ENCODE measurements at places on chromosomes 3 and 15. TPM values are rescaled to one million over a fixed set of nuclear protein-coding genes. Genes with fewer than 3 reads are reported as not detected.

Gene PLCB2
- 61.9 TPM for total RNA-seq

Gene SSUH2
- not detected for total RNA-seq

Gene ACP3
- total RNA-seq = not detected

Gene SLC33A1
- total RNA-seq = 24.9 TPM

Gene CORO2B
- total RNA-seq = not detected

Gene CD47
- 206 TPM for total RNA-seq

Gene NMNAT3
- not detected for total RNA-seq

Gene GABRR3
- total RNA-seq = not detected

Gene STXBP5L
- 0.03 TPM for total RNA-seq

GRCh38 chr3:195238586-195239118, 32.3 kb downstream of the XXYLT1 start:
- peak; percentile 21 for DNase-seq

- peak; percentile 77 for DNase-seq
These were observed 103.9 kb downstream of the FBN1 start for GRCh38 chr15:48541341-48542278.

DNA sequence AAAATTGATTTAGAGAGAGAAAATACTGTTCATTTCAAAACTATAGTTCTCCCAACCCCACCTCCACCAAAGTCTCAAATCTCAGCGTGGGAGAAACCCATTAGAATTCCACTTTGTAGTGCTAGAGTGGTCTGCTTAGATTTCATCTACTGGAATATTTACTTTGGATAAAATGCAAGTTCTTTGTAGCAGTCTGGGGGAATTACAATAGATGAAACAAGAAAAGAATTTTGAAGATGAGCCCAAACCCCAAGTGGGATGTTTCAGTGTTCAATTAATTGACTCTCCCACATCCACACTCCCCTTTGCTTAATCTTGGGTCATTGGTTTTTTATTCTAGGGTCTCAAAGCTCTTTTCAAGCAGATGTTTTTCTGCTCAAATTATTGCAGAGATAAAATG, 97.8 kb downstream of the RPL22L1 start:
- no peak for DNase-seq

DNA sequence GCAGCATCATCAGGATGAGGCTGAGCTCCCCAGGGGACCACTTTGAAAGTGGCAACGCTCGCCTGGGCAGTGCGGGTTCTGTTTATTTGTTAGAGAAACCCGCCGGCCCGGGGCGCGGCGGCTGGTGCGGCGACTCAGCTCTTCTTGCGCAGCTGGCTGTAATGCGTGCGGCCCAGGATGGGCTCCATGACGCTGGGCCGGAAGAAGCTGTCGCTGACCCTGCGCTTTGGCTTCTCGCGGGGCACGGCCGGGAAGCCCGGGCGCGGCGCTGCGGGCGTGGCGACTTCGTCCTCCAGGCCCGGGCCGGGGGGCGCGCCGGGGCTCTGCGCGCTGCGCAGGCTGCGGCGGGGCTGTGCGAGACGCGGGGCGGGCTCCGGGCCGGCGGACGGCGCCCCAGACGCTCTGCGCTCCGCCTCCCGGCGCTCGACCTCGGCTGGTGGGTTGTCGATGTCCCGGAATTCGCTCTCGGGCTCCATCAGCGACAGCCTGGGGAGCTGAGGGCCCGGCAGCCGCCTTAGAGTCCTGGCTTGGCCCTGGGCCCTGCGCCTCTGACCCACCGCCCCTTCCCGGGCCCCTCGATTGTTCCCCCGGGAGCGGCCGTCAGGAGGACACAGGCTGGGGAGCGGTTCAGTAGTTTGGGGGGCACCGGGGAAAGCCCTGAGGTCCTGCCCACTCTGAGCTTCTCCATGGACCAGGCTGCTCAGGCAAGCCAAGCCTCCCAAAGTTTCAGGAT, 10.3 kb upstream of the KIF7 start:
- no peak for DNase-seq

DNA sequence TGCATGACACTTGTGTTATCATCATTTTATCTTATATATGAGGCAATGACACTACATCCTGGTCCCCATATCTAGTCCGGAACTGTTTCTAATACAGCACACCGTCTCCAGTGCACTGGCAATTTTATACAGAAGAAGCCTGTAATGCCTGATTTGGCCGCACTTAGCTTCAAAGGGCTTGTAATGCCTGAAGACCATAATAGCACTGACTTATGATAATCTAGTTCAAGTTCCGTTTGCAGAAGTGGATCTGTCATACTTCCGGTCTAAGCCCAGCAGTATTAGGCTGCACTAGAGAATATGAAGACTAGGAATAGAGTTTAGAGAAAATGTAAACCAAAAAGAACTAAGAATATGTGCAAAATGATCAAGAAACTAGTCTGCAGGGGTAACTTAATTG, 1.3 kb downstream of the BNIP2 start:
- peak; percentile 27 for DNase-seq

GRCh38 chr3:100540791-100541334, 48.4 kb downstream of the TMEM45A start:
- no peak for DNase-seq

- DNase-seq = no peak
These were observed 7.7 kb downstream of the CRABP1 start for GRCh38 chr15:78347586-78348543.

GRCh38 chr3:25292036-25292435, 136.0 kb upstream of the RARB start:
- no peak for DNase-seq

- DNase-seq = no peak
These were observed 38.8 kb downstream of the FAM240A start for GRCh38 chr3:46651084-46651483.

- DNase-seq = no peak
These were observed 2.8 kb downstream of the CAV3 start for GRCh38 chr3:8736436-8736835.

- DNase-seq = no peak
These were observed 323.4 kb downstream of the MECOM start for GRCh38 chr3:169340065-169340464.

- DNase-seq = no peak
These were observed 62.4 kb downstream of the C3orf80 start for GRCh38 chr3:160287666-160288065.

DNA sequence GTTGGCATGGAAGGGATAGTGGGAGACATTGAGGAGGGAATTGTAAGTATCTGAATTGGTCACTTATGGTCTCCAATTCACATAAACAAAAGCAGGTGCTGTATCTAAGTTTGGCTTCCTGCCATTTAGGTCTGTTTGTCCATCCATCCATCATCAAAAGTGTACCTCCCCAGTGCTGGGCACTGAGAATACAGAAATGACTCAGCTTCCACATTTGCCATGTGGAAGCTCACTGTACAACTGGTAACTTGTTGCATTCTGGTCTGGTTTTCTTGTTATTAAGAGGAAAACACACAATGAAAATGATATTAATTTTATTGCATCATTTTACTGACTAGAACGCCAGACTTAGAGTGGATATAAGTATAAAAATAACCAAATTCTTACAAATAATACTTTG, 30.9 kb upstream of the MUC13 start:
- no peak for DNase-seq

GRCh38 chr3:48983096-48983495, 6.9 kb upstream of the P4HTM start:
- DNase-seq = no peak

GRCh38 chr3:190449801-190450200, at the start of gene TMEM207:
TSS of gene TMEM207 (minus strand) at chr3:190449901. CDS start at chr3:190449809, 92 bp downstream.
- no peak for DNase-seq

DNA sequence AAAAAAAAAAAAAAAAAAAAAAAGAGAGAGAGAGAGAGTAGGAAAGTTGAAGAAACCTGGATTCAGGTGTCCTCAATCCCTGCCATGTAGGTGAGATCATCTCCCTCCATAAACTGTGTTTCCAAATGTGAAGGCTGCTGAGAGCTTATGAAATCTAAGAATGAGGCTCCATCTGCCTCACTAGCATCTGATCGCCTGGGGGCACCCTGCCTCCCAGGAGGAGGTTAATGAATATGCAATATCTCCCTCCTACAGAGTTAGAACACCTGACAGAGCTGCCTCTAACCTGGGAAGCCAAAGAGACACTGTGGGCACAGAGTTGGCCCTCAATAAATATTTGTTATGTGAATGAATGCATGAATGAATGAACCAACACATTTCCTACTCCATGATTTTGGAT, 23.8 kb upstream of the ZNF148 start:
- DNase-seq = no peak

DNA sequence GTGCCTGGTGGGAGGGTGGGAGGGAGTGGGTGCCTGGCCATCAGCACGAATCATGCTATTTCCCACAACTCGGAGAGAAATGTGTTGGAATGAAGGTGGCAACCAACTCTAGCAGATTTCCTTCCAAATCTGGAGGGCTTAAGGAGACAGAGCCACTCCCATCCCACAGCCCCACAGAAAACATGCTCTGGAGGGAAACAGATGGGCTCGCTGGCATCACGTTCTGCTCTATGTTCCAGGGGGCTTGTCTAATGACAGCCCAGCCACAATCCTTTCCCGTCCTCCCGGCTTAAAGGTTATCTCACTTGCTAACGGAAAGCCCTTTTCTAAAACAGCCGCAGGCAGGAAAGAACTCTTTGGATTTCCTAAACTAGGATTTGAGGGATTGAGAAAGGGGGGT, 65.3 kb downstream of the ADAMTS17 start:
- DNase-seq = no peak

GRCh38 chr3:22980346-22980745, 222.8 kb upstream of the UBE2E2 start:
- peak; percentile 57 for DNase-seq

DNA sequence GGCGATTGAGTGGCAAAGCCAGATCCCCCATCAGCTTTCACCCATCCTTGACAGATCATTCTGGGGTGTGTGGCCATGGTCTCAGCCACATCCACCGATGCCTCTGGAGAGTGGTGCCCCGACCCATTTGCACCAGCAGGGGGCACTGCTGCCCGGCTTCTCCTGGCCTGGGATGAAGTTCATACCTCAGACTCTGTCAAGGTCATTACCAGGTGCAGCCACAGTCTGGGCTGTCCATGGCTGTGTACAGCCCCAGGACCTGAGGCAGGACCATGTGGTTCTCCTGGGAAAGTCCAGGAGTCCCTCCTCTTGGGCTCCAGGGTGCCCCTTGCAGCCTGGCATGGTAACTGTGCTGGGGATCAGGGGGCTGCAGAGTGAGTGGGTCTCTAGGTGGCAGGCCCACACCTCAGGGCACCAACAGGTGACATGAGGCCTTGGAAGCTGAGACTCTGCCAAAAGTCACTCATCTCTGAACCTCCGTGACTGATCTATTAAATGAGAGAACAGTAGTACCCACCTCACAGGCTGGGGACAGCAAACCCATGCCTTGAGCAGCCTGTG, 67.2 kb downstream of the CACNA2D2 start:
- DNase-seq = no peak

DNA sequence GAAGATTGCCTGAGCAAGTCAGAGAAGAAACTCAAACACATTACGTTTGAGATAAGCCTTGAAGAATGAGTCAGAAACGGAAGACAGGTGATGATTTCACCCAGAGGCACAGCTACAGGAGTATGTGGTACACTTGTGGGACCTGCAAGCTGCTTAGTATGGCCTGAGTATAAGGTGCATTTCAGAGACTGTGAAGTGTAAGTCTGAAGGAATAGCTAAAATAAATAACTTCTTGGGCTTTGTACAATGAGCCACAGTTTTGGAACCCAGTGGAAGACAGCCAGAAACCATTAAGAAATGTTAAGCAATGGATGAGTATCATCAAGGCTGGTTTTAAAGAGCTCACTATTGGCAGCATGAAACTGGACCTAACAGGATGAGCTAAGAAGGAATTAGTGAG, 826.2 kb downstream of the ROBO1 start:
- no peak for DNase-seq

GRCh38 chr15:100190675-100191074, 151.1 kb downstream of the ADAMTS17 start:
- no peak for DNase-seq

GRCh38 chr3:197959500-197959890, 522 bp upstream of the LMLN start:
- no peak for DNase-seq

GRCh38 chr15:66749841-66750575, 48.0 kb downstream of the SMAD6 start:
- no peak for DNase-seq

GRCh38 chr15:23912191-23912590, 225.1 kb upstream of the NDN start:
- DNase-seq = no peak

DNA sequence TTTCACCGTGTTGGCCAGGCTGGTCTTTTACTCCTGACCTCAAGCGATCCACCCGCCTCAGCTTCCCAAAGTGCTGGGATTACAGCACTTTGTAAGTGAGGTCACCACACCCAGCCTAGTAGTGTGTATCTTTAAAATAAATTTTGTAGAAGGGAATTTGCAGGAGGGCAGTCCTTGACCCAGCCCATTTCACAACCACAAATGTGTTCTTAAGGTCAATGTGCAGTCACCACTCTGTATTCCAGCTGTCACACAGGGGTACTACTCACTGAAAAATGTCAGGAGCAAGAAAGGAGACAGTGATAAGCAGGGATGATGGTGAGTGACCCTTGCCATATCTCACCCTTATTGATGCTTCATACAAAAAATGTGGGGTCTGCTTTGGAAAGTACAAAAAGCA, 98.5 kb downstream of the FRMD5 start:
- DNase-seq = no peak

GRCh38 chr15:99434506-99435112, 131.2 kb upstream of the MEF2A start:
- no peak for DNase-seq

GRCh38 chr3:188007897-188008296, 146.1 kb upstream of the LPP start:
- DNase-seq = no peak

DNA sequence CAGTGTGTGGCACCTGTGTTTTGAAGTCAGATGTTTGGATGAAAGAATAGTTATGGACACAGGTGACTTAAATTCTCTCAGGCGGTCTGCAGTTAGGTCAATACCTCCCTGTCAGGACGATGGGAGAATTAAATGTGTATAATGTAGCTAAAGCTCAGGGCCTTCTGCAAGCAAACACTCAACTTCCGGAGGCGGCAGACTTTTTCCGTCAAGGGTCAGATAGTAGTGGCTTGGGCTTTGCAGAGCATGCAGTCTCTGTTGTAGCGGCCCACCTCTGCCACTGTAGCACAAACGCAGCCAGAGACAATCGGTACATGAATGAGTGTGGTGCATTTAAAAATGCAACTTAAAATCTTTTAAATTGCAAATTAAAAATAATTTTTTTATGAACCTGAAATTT, 47.4 kb downstream of the CMTM8 start:
- DNase-seq = no peak

DNA sequence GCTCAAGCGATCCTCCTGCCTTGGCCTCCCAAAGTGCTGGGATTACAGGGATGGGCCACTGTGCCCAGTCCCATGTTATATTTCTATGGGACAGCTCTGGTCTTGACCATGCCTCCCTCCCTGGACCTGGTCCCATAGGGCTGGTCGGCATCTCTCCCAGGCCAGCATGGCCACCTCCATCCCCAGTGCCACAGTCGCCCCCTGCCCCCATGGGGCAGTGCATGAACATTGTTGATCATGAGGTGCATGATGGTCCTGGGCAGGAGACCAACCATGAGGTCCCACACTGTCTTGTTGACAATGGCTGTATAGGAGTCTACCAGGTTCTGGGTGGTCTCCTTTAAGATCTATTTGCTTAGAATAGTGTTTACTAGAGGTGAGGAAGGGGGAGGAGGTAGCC, 6.5 kb downstream of the RPS17 start:
- DNase-seq = no peak

GRCh38 chr3:66996696-66997095, 1.4 kb upstream of the KBTBD8 start:
- DNase-seq = no peak

GRCh38 chr3:139534992-139535879, 4.3 kb downstream of the RBP1 start:
- DNase-seq = no peak

Data from SJSA1 (cell line).